CD4-positive, alpha-beta T cell (primary cell): ENCODE measurements at places on chromosomes 5 and 9.

DNA sequence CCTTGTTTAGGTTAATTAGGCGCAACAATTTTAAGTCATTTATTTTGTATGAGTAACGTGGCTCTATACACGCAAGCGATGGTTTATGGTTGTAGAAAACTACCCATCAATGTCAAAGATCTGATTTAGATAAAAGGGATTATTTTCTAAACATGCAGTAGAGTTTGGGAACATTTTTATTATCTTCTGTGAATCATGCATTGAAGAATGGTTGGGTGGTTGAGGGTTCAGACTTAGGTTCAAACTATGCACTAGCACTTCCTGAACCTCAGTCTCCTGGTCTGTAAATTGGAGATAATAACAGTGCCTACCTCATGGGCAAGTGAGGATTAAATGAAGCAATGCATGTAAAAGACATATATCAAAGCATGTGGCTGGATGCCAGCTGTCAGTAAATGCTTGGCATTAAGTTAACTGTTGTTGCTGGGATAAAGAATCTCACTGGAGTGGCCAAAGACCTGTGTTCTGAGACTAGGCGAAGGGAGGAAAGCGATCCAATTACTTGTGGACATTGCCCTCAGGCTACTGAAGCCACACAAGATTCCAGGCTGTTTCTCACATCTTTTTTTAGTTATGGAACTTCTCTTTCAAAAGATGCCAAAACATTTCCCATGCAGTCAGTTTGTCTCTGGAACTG lies 1.1 kb upstream of the OTULINL start:
- DNase-seq: no peak

DNA sequence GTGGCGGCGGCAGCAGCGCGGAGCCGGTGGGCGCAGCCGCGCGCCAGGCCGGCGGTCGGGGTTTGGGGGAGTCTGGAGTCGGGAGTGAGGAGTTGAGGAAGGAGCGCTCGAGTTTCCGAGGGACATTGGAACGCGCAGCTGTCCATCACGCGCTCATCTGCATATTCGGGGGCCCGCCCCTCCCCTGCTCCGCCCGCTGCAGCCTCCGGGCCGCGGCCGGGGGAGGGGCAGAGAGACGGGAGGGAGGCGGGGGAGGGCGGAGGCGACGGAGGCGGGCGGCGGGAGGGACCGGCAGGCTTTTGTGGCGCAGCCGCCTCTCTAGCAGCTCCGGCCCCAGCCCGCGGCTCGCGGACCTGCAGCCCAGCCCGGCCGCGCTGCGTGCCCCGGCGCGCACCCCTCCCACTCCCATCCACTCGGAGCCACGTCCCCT lies at the start of gene IRX2:
Gene IRX2 (minus strand): TSS at position 86 of the 430 bp plus-strand sequence. CDS start 264 bp downstream, outside the sequence.
- DNase-seq: no peak

DNA sequence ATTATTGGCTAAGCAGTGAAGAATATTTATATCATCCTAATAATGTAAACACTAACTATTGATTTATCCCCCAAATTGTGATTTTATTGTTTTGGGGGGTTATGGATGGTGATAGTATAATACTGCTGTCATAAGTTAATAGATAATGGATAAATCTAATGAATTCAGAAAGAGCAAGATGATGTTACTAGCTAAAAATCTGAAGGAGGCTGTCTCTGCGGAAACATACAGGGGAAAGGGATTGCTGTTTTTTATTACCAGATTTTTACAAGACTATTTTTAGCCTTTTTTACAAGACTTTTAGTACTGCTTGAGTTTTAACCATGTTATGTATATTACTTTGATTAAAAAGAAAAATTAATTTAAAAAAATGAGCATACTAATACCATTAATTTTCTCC lies 5.3 kb upstream of the ABL1 start:
- DNase-seq: no peak

DNA sequence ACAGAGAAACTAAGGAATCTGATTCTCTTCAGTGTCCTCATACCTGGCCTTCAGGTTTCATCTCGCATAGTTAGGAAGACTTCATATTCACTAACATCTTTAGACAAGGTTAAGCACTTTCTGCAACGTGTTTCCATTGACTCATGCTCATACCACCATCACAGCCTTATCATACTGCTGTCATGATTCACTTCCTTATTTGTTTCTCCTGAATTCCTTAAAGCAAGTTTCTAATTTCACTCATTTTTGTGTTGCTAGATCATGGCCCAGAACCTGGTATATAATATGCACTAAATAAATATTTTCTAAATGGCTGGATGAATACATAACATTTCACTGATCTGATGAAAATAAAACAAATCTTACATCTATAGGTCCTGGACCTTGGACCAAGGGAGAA lies 472.9 kb downstream of the PRELID2 start:
- DNase-seq: no peak

DNA sequence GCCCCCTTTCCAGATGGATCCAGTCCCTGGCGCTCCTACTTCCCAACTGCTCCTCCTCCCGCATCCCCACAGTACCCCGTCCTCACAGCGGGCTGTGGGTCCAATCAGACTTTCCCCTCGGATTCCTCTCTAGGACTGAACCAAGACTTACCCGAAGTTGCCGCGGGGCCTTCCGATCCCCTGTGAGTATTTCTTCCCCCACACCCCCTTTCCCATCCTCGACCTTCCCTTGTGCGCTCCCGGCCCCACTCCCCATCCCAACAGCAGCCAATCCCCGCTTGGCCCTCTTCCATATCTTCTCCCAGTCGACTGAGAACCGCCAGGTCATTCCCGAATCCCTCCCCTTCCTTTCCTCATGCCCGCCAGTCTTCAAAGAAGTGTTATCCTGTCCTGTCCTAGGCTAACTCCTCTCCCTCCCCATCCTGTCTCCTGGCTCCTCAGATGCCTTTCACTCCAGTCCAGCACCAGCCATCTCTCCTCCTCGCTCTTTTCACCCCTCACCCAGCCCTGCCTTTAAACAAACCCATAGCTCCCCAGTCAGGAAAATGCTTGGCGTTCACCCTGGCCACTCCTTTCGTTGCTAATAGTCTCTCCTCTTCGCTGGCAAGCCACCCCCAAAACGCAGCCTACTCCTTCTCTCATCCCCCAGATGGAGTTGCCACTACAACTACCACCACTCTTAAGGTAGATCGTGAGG lies 646 bp downstream of the SWI5 start:
- DNase-seq: no peak

DNA sequence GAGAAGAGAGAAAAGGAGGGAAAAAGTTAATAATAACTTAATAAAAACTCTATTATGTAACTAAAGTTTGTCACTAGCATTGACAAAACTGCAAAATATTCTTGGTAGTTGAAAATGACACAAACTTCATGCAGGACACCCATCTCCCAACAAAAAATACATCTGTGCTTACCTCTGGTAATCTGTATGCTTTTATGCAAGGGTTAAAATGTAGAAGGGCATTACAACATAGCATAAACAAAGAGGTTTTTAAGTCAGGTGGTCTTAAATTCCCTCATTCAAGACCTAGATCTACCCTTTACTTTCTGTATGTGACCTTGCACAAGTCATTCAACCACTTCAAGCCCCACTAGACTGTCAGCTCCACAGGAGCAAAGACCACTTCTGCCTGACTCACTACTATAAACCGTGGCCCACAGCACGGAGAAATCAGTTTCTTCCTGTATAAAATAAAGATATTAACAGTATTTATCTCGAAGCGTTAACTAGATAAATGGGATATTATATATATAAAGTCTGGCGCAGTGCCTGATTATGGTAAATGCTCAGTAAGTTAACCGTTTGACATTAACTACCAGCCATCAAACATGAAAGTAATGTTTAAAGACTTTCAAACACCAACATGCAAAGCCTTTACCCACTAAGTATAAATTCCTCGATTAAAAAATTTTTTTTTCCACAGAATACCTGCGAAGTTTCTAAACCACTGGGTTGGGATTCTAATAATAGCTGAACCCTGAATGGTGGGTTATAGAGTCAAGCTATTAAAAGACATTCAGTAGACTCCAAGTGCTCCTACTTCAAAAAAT lies 2.0 kb downstream of the FBXL17 start:
- no peak for DNase-seq

- DNase-seq: no peak
Observed at GRCh38 chr9:77938163-77938562, 93.4 kb downstream of the GNAQ start.

DNA sequence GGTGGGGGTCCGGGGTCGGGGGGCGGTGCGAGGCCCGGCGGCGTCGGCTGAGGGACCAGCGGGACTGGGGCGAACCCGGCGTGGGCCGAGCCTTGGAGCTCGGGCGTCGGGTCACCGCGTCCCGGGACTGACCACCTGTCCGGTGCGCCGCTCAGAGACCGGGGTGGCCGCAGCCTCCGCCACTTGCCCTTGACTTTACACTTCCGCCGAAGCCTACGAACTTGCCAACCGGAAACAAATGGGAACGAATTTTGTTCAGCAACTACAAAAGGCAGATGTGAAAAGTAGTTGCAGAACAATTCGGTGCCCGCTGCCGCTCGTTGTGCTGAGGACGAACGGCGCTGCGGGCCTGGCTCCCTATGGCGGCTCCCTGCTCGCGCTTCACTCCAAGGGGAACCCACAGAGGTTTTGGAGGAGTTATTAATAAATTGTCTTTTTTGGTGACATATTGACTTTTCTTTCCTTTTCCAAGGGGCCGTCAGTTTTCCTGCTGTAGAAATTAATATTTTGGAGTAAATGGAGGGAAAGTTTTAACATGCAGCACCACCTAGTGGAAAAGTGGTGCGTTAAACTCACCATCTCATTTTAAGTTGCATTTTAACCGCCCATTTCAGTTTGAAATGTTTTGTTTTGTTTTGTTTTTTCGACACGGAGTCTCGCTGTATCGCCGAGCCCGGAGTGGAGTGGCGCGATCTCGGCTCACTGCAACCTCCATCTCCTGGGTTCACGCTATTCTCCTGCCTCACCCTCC lies 490 bp downstream of the PCBD2 start:
- DNase-seq: peak; percentile 40

DNA sequence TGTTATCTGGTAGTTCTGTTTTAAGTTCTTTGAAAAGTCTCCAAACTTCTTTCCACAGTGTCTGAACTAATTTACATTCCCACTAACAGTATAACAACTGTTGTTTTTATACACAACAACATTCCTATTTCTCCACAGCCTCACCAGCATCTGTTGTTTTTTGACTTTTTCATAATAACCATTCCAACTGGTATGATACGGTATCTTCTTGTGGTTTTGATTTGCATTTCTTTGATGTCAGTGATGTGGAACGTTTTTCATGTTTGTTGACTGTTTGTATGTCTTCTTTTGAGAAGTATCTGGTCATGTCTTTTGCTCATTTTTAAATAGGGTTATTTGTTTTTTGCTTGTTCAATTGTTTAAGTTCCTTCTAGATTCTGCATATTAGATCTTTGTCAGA lies 12.6 kb upstream of the GRAMD2B start:
- no peak for DNase-seq

- DNase-seq: no peak
Observed at GRCh38 chr5:167546270-167546669, 745.2 kb upstream of the WWC1 start.

DNA sequence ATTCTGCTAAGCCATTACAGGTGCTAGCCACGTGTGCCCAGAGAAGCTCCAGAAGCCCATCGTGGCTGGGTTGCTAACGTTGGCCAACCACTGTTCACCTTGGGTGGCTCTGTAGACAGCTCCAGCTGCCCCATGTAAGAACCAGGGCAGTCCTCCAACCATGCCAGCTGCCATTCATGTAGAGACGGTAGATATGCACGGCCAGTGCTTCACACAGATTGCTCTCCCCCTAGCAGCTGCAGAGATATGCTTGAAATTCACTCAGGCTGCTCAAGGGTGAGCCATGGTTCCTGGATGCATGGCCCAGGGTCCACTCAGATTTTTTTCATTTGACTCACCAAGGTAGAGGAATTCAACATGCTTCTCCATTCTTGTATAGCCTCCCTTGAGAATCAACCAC lies 31.0 kb downstream of the GADD45G start:
- no peak for DNase-seq

- DNase-seq: no peak
Observed at GRCh38 chr9:110801426-110801825, 132.8 kb downstream of the MUSK start.

GRCh38 chr5:154478224-154478565 lies at the start of gene HAND1:
TSS of gene HAND1 (minus strand) at chr5:154478227. CDS start at chr5:154478008, 219 bp downstream.
- no peak for DNase-seq

- no peak for DNase-seq
Observed at GRCh38 chr9:121622387-121623203, 28.8 kb upstream of the DAB2IP start.

GRCh38 chr5:132591145-132591544 lies 34.4 kb downstream of the RAD50 start:
- no peak for DNase-seq

- DNase-seq: no peak
Observed at GRCh38 chr9:92728831-92729734, 35.5 kb downstream of the BICD2 start.

GRCh38 chr5:9497347-9497746 lies 48.5 kb downstream of the SEMA5A start:
- no peak for DNase-seq

- DNase-seq: no peak
Observed at GRCh38 chr9:117551171-117551570, 136.3 kb upstream of the ASTN2 start.

DNA sequence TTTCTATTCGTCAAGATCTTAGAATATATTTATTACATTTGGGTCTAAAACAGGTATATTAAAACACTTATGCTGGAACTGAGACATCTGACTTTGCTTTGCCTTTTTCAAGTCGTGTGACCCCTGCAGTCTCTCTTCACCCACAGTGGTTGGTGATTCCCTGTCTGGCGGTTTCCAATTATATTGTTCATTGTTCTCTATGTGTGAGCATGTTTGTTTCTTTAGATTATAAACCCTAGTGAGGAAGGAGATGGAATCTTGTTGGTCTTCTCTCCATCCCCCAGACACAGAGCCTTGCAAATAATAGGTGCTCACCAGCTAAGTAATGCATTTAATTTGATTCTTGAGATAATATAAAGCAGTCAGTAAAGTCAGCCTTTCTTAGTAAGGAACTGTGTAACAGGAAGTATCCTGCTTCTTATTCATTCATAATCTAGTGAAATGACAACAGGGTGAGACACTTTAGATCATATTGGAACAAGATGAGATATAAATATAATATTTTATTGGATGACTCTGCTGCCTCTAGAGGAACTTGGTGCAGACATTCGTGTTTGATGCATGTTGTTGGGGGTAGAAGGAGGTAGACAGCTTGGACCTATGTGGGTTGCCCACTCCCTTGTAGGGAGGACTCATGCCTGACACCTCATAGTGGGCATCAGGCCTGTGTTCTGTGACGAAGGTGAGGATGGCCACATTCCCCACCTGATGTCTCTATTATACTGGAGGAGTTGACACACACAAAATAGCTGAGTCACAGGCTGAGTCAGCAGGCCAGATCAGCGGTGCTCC lies 88.1 kb downstream of the FGF1 start:
- DNase-seq: no peak

GRCh38 chr5:175606409-175606808 lies 51.5 kb upstream of the HRH2 start:
- DNase-seq: no peak

GRCh38 chr5:179420476-179420875 lies 75.2 kb upstream of the ADAMTS2 start:
- no peak for DNase-seq

GRCh38 chr9:128383791-128384190 lies 12.6 kb downstream of the URM1 start:
- no peak for DNase-seq
